ENCODE measurements at places on chromosomes 6 and 20.

DNA sequence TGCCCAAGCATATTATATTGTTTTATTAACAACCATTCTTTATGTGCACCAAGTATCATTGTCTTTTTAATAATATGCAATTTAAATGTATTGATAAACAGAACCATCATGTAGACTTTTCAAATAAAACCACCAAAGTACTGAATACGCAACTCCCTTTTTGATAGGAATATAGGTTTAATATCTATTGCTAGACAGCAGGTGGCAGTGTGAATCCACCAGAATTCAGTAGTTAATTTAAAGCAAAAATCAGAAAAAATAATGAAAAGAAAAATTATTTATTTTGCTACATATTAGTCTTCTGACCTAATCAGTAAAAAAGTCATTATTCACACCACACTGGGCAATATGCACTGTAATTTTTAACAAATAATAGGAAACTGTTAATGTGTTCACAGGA lies 143.7 kb downstream of the KLHL32 start:
- DNase-seq: peak; percentile 24

DNA sequence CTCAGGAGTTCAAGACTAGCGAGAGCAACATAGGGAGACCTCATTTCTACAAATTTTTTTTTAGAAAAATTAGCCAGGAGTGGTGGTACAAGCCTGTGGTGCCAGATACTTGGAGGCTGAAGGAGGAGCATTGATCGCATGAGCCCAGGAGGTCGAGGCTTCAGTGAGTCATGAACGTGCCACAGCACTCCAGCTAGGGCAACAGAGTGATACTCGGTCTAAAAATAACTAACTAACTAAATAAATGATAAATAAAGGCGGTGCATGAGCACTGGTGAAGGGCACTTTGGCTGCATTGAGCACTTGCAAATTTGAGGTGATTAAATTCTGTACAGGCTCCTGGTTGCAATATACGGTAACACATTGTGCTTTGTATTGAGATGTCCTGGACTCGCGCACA lies 13.5 kb downstream of the HLA-A start:
- no peak for DNase-seq

- no peak for DNase-seq
Observed at GRCh38 chr6:428047-428603, 36.6 kb downstream of the IRF4 start.

GRCh38 chr20:23178806-23179205 lies 92.7 kb upstream of the CD93 start:
- DNase-seq: no peak

All from fibroblast of skin of right quadriceps (primary cell).